ENCODE measurements at places on chromosomes 5 and 9. TPM values are rescaled to one million over a fixed set of nuclear protein-coding genes. Genes with fewer than 3 reads are reported as not detected.
A peak's percentile ranks its signal among the peaks of the same experiment; 100 is the strongest.

DNA sequence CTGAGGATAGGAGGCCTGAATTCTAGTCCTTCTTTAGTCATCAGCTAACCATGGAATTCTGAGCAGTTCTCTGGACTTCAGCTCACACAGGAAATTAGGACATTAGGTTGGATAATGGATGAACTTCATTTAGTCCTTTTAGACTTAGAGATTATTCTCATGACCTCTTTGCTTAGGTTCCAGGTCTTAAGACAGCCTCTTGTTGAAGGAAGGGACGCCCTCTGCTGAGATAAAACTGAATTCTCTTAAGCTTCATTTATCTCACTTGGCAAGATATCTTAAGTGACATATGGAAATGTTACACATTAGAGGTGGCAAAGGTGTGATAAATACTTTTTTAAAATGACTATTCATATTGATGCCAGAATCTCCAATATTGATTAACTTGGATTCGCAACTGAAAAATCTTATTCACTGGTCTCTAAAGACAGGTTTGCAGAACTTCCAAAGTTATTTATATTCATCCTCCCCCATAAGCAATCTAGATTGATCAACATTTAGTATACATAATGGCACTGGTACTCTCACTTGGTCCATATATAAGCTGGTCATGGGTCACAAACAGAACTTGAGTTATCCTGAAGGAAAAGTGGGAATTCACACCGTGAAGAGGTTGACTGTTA, 16.9 kb upstream of the ZNF366 start:
- H3K27ac ChIP-seq: no peak overlapping the region
- no peak overlapping the region for H3K4me3 ChIP-seq
- DNase-seq: no peak
- H3K4me1 ChIP-seq: no peaks in the 10 kb centered on the region
- no peaks in the 10 kb centered on the region for H3K36me3 ChIP-seq
- H3K27me3 ChIP-seq: no peaks in the 10 kb centered on the region

- no peak overlapping the region for H3K4me3 ChIP-seq
- H3K4me1 ChIP-seq: no peaks in the 10 kb centered on the region
- no peak overlapping the region for H3K27ac ChIP-seq
- H3K27me3 ChIP-seq: no peaks in the 10 kb centered on the region
- no peaks in the 10 kb centered on the region for H3K36me3 ChIP-seq
- DNase-seq: no peak
Observed at GRCh38 chr5:84370176-84370575, 14.5 kb downstream of the EDIL3 start.

- no peak for DNase-seq
- H3K4me1 ChIP-seq: no peaks in the 10 kb centered on the region
- H3K27me3 ChIP-seq: no peaks in the 10 kb centered on the region
- no peaks in the 10 kb centered on the region for H3K36me3 ChIP-seq
Observed at GRCh38 chr9:92003308-92004044, 53.4 kb upstream of the ROR2 start.

- no peak overlapping the region for H3K4me3 ChIP-seq
- no peak for DNase-seq
- no peaks in the 10 kb centered on the region for H3K4me1 ChIP-seq
- no peaks in the 10 kb centered on the region for H3K27me3 ChIP-seq
Observed at GRCh38 chr5:147586832-147587231, 77.0 kb upstream of the DPYSL3 start.

GRCh38 chr9:36317766-36318165, 59.5 kb upstream of the GNE start:
- DNase-seq: no peak
- H3K4me1 ChIP-seq: no peaks in the 10 kb centered on the region

- no peak overlapping the region for H3K27ac ChIP-seq
- no peaks in the 10 kb centered on the region for H3K27me3 ChIP-seq
- H3K4me1 ChIP-seq: no peaks in the 10 kb centered on the region
- no peak overlapping the region for H3K4me3 ChIP-seq
- peaks cover 30% of the 10 kb centered on the region for H3K36me3 ChIP-seq
Observed at GRCh38 chr5:69271376-69271775, 36.7 kb downstream of the CDK7 start.

DNA sequence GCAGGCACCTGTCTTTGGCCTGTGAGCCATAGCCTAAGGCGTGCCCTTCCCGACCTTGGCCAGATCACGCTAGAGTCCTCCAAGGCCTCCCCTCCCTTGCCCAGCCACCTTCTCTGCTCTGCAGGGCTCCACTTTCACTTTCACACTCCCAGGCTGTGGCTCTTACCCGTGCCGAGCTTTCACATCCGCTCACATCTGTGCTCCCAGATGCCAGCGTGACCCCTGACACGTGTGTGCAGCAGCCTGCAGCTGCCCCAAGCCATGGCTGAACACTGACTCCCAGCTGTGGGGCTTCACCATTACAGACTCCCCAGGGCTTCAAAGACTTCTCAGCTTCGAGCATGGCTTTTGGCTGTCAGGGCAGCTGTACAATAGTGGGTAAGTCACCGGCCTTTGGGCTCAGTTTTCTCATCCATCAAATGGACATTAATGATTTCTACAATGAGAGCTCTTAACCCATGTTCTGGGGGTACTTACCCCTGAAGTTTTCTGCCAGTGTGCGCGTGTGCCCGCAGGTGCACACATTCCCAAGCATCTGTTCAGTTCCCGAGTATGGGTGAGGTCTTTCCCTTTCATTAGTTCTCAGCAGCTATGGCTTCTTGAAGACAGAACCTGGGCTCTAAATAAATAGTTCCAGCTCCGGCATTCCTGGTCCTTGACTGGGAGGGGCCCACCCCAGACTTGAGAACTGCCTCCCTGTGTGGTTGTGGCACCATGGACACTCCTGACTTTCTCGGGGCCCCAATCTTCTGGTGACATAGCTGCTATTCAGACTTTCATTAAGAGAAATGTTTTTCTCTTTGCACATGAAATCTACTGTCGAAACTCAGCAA, 118.6 kb downstream of the RGS3 start:
- DNase-seq: peak; percentile 69
- peaks cover 38% of the 10 kb centered on the region for H3K36me3 ChIP-seq
- peak overlapping the region; percentile 77 for H3K27ac ChIP-seq
- no peaks in the 10 kb centered on the region for H3K27me3 ChIP-seq
- peaks cover 50% of the 10 kb centered on the region for H3K4me1 ChIP-seq

GRCh38 chr9:71648453-71648852, 119.9 kb downstream of the CEMIP2 start:
- H3K27me3 ChIP-seq: no peaks in the 10 kb centered on the region
- no peak overlapping the region for H3K27ac ChIP-seq
- H3K4me1 ChIP-seq: peaks cover 20% of the 10 kb centered on the region
- no peak for DNase-seq
- H3K36me3 ChIP-seq: no peaks in the 10 kb centered on the region

DNA sequence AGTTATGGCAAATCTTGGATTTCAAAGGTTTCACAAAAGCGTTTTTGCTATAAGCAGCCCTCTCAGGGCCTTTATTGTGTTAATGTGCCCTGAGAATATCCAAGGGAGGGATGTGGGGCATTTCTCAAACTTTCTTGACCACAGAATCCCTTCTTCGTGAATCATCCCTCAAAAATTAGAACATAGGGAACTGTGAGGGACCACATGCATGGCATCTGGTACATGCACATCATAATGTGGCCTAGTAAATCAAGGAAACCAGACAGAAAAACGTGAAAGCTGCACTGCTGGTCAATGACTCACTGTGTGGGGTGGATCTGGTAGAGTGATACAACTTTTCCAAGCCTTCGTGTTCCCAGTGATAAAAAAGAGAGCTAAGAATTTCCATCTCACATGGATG, 22.4 kb downstream of the DDX31 start:
- peaks cover 95% of the 10 kb centered on the region for H3K36me3 ChIP-seq
- H3K4me1 ChIP-seq: no peaks in the 10 kb centered on the region
- no peak overlapping the region for H3K27ac ChIP-seq
- no peak for DNase-seq

The DMRT3 gene
- not detected for total RNA-seq

The ELOVL7 gene
- not detected for total RNA-seq

DNA sequence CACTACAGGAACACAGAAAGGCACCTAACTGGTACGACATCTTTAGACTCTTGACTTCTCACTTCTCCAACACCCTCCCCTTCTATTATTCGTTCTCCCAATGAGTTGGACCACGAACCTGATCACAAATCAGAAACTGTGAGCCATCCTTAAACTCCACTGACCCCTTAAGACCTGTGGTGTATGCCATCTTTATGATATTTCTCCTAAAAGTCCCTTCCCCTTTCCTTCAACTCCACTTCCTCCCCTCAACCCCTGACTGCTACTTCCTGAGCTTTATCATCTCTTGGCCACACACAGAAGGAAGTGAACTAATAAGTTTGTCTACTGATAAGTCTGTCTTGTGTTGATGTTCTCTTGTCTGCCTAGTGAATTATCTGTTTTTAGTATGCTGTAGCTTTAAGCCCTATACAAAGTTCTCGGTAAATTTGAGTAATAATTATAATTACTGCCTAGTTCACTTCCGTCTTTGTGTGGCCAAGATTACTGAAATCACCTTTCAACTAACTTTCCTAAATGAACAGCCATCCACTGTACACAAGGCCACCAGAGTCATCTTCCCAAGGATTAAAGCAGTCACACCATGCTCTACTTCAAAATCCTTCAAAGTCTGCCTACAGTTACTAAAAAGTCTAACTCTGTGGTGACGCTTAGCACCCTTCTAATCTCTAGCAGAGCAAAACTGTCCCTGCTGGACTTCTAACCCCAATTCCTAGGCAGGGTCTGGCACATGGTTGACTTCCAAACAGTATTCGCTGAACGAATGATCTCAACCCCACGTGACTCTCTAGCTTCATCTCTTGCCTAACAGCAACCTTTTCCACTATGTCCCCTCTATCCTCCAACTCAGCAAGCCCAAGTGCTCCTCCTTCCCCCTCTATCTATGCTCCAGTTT, 23.2 kb downstream of the ELOVL7 start:
- no peak overlapping the region for H3K27ac ChIP-seq
- H3K4me1 ChIP-seq: no peaks in the 10 kb centered on the region
- H3K4me3 ChIP-seq: no peak overlapping the region
- H3K27me3 ChIP-seq: no peaks in the 10 kb centered on the region
- no peaks in the 10 kb centered on the region for H3K36me3 ChIP-seq
- DNase-seq: no peak

The KIF4B gene
- total RNA-seq: not detected

GRCh38 chr9:90901933-90902332, 100.3 kb downstream of the SYK start:
- no peaks in the 10 kb centered on the region for H3K27me3 ChIP-seq
- no peaks in the 10 kb centered on the region for H3K36me3 ChIP-seq
- no peak overlapping the region for H3K27ac ChIP-seq
- DNase-seq: no peak

GRCh38 chr5:179192185-179192890, 132.2 kb downstream of the ZNF354C start:
- H3K36me3 ChIP-seq: no peaks in the 10 kb centered on the region
- H3K27me3 ChIP-seq: no peaks in the 10 kb centered on the region
- H3K4me3 ChIP-seq: no peak overlapping the region
- H3K4me1 ChIP-seq: no peaks in the 10 kb centered on the region
- no peak overlapping the region for H3K27ac ChIP-seq
- no peak for DNase-seq

- no peaks in the 10 kb centered on the region for H3K27me3 ChIP-seq
- no peaks in the 10 kb centered on the region for H3K36me3 ChIP-seq
- DNase-seq: peak; percentile 76
- H3K4me1 ChIP-seq: peaks cover 61% of the 10 kb centered on the region
- peak overlapping the region; percentile 92 for H3K27ac ChIP-seq
- peak overlapping the region; percentile 85 for H3K4me3 ChIP-seq
Observed at GRCh38 chr5:151154931-151155774, 2.4 kb downstream of the ANXA6 start.

DNA sequence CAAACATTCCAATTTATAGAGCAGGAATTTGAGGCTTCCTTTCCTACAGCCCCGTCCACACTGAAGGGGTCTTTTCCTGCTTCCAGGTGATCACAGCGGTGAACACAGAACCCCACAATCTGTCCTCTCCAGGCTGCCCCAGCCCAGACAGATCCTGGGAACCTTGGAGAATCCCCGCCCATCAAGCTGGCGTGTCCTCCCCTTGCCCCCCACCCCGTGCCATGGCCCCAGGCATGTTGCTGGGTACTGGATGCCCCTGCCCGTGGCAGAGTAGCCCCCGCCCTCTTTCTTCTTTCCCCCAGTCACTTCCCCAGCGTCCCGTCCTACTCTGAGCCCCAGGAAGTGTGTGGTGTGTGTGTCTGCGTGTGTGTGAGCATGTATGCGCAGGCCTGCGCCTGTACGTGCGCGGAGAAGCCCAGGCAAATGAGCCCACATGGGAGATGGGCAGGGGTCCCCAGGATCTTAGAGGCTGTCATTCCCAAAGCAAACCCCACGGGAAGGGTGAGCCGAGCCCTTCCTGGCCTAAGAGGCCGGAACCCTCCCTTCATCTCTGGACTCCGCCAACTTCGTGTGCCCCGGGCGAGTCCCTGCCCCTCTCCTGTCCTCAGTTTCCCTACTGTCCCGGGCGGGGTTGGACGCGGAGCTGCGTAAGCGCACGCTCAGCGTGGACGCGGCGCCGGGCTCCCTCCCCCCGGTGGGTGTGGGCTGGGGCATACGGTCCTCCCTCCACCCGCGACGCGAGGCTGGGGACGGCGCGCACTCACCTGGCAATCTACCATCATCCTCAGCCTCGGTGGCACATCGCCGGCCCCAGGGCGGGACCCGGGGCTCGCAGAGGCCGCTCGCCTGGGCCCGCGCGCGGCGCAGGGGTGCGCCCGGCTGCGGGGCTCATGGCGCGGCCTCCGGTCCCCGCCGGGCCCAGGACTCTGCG, 15.2 kb downstream of the GBGT1 start:
- H3K4me3 ChIP-seq: peak overlapping the region; percentile 91
- H3K4me1 ChIP-seq: peaks cover 41% of the 10 kb centered on the region
- DNase-seq: peak; percentile 69
- H3K36me3 ChIP-seq: no peaks in the 10 kb centered on the region
- no peaks in the 10 kb centered on the region for H3K27me3 ChIP-seq

DNA sequence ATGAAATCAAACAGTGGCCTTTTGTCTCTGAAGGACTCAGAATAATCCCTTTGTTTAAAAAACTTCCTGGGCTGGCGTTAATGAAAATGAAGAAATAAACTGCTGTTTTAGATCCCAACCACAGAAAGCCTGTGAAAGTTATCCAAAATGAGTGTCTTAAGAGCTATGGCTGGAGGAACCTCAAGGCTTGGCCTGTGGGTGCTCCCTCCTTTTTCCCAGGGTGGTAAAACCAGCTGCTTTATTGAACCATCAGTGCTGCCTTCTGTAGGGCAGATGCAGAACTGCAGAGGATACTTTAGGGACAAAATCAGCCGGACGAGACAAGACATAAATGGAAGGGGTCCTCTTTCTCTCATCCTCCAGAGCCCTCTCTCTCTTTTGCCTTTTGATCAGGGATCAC, 100.9 kb downstream of the SMARCA2 start:
- H3K4me3 ChIP-seq: no peak overlapping the region
- H3K4me1 ChIP-seq: no peaks in the 10 kb centered on the region
- peaks cover 18% of the 10 kb centered on the region for H3K36me3 ChIP-seq
- H3K27ac ChIP-seq: no peak overlapping the region
- no peaks in the 10 kb centered on the region for H3K27me3 ChIP-seq

The UGT3A1 gene
- not detected for total RNA-seq

GRCh38 chr9:113501129-113501686, 37.7 kb downstream of the RGS3 start:
- no peak overlapping the region for H3K27ac ChIP-seq
- no peaks in the 10 kb centered on the region for H3K36me3 ChIP-seq
- H3K27me3 ChIP-seq: no peaks in the 10 kb centered on the region
- no peak for DNase-seq
- H3K4me1 ChIP-seq: no peaks in the 10 kb centered on the region
- no peak overlapping the region for H3K4me3 ChIP-seq
